ENCODE measurements at places on chromosomes 3 and 15.

DNA sequence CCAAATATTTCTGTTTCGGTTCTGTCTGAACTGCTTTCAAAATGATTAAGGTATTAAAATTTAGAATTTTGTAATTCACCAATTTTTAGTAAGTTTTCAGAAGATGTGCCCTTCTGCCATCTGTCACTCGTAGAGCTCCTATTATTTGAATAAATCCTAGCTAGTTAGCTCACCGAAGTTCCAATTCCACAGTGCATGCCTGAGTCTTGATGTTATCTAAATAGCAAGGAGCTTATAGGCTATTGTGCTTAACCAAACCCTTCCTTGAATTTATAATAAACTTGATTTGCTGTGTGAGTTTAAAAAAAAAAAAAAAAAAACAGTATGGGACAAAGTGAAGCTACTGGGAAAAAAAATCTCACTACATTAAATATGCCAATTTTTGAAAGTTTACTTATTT lies 18.7 kb downstream of the ATP13A3 start:
- DNase-seq = no peak

DNA sequence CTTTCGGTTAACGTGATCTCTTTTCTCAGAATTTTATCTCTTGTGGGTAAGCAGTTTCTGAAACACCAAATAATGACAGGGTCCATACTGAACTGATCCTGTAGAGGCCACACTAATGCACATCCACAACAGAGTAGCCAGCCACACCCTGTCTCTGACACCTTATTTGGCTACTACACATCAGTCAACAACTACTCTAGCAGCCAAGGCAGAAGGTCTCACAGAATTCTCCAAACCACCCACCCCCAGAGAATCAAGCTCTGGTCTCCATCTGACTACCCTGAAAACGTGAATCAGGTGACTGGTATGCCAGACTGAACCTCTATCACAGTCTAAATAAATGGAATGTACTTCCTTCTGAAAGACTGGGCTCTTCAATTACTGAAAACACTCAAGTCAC lies 38.0 kb downstream of the EDC3 start:
- no peak for DNase-seq

GRCh38 chr3:67866571-67866970 lies 212.2 kb upstream of the SUCLG2 start:
- DNase-seq = no peak

DNA sequence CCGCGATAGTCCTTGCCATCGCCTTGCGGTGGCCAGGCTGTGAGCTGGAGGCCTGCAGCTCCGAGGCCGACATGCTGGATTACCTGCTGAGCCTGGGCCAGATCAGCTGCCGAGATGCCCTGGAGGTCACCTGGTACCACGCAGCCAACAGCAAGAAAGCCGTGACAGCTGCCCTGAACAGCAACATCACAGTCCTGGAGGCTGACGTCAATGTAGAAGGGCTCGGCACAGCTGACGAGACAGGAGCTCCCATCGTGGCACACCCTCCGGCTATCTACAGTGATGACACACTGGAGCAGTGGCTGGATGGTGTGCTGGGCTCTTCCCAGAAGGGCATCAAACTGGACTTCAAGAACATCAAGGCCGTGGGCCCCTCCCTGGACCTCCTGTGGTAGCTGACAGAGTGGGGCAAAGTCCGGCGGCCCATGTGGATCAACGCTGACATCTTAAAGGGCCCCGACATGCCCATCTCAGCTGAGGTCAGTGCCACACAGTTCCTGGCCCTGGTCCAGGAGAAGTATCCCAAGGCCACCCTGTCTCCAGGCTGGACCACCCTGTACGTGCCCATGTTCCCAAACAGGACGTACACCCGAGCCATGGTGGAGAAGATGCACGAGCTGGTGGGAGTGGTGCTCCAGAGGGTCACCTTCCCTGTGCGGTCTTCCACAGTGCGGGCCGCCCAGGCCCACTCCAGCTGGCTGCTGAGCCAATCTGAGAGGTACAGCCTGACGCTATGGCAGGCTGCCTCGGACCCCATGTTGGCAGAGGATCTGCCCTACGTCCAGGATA lies 70.2 kb downstream of the FAM43A start:
- DNase-seq = no peak

DNA sequence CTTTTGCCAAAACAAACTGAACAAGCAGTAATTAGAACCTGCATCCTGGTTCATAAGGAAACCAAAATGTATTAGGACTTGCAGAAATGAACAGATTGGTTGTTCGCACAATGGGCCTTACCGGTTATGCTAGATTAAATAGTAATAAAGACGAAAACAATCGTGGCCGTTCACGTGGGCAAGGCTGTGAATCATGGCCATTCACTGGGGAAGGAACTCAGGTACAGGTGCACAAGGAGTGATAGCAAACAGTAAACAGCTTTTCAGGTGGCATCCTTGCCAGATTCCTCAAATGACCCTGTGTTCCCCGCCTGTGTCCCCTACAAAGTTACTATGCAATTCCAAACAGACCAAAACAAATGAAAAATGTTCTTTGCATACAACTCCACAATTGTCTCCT lies 8.2 kb downstream of the LRIG1 start:
- no peak for DNase-seq

GRCh38 chr3:51544011-51544775 lies 5.7 kb downstream of the RAD54L2 start:
- no peak for DNase-seq

GRCh38 chr15:62320259-62320658 lies 155.2 kb upstream of the C2CD4B start:
- DNase-seq = no peak
